ENCODE measurements at places on chromosomes 4 and X.

DNA sequence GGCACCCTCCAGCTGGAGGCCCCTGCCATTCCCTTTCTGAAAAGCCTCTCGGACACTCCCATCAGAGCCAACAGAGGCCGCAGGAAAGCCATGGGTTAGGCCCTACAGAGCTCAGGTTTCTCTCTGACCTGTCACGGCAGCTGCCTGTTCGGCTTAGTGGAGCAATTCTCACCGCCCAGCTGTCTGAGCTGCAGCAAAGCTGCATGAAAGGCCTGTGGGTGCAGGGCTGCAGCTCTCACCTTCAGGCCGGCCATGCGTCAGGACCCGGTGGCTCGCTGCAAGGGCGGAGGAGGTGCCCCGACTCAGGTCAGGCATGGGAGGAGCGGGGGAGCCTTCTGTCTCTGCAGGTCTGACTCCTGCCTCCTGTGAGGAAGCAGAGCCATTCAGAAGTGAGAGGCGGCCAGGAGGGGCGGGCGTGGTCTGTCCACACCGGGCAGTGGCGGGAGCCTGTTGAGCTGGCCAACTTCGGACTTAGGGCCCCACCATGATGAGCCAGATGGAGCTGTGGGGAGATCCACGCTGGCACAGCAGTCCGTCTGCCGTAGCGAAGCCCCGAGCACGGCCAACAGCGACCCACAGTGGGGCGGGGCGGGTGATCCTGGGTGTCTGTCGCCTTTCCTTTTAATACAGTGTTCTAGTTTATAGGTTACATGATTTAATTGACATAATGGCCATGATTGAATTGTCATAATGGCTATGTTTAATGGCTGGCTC lies 23.4 kb downstream of the PDE6B start:
- no peak for DNase-seq

DNA sequence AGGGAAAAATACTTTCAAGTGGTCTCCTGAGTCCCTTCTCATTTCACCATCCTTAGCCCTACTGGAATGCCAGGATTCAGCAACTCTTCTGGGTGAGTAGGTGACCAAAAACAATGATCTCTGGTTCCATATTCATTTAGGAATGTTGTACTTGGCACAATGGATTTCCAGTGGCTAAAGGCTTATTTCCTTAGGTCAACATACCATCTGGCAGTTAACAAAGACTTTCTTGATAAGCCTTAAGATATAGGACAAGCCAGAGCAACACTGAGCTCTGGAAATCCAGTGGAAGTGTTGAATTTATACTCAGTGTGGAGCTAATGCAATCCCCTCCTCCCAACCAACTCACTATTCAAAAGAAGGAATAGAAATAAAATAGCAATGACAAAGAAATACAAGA lies 139.4 kb upstream of the EMCN start:
- DNase-seq = no peak

DNA sequence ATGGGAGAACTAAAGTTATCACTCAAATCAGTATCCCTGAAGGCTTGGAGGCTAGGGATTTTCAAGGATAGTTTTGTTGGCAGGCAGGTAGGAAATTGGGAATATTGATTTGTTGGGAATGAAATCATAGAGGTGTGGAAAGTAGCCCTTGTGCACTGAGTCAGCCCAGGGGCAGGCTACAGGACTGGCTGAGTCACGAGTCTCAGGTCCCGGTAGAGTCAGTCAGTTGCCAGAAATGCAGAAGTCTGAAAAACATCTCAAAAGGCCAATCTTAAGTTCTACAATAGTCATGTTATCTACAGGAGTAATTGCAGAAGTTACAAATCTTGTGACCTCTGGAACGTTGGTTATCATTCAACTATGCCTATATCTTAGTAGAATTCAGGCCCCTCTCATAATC lies 153.1 kb downstream of the GC start:
- no peak for DNase-seq

GRCh38 chrX:48890934-48891401 lies 6.6 kb downstream of the TIMM17B start:
- no peak for DNase-seq

DNA sequence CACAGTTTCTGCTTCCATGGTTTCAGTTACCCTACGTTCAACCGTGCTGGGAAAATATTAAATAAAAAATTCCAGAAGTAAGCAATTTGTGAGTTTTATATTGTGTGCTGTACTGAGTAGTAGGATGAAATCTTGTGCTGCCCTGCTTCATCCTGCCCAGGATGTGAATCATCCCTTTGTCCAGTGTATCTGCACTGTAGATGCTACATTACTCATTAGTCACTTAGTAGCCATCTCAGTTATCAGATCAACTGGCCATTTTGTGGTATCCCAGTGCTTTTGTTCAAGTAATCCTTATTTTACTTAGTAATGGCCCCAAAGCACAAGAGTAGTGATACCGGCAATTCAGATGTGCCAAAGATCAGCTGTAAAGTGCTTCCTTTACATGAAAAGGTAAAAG lies 97.9 kb downstream of the COX18 start:
- DNase-seq = no peak

DNA sequence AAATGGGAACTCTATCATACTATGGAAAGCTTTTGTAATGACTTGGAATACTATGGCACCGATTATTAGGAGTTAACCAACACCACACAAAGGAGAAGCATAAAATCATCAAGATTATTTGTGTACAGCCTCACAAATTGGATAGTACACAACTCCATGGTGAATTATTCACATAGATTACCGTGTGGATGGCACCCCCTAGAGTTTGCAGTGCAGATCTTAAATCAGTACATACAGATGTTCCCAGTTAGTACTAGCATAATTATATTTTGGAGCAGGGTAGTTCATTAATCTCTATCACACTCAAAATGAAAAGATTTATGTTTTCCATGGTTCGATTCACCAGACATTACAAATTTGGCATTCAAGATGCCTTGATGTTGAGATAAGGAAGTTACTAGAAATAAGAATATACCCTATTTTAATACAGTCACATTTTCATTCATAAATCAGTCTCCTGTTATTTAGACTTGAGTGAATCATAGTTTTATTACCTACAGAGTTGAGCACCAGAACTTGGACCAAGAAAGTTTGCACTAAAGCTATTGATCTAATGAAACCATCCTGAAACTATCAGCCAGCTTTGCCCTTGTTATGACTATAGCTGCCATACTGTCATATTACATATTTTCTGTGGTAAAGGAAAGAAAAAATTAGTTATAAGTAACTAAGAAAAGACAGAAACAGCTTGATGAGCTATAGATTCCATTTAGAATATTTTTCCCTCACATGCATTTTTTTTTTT lies 531.8 kb downstream of the GLUD2 start:
- DNase-seq = peak; percentile 4

DNA sequence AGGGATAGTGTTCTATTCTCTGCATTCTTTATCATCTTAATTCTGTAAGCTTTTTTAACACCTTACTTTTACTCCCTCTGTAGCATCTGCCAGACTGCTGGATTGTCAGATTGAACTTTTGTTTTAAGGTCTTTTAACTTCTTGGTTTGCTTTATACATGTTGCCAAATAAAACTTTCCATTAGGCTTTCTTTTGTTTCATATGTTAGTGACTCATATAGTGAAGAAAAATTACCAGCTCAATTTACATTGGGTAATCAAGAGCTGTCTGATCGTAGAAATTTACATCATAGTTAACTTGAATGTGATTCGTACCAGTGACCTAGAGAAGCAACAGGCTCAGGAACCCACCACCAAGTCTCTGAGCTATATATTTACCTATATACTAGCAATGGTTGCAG lies 28.5 kb upstream of the KLHL4 start:
- no peak for DNase-seq

GRCh38 chr4:114282937-114283336 lies 303.5 kb upstream of the ARSJ start:
- DNase-seq = no peak

- no peak for DNase-seq
These were observed 3.6 kb upstream of the CENPE start for GRCh38 chr4:103201724-103202123.

DNA sequence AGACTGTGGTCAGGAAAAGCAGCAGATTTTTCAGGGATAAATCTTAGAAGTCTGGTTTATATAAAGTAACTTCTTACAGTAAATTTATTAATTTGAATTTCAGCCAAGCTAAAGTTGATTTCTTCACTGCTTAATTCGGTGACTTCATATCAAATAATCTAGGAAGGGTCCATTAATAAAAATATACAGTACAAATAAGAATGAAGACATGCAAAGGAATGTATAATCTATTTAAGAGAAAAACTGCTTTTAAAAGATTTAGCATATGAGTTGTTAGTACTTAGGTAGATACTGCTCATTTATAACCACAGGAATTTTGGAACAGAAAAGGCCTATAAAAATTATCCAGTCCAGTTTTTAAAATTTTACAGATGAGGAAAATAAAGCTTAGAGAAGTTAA lies 177.1 kb downstream of the DLG3 start:
- DNase-seq = no peak

GRCh38 chr4:155878611-155879010 lies 12.5 kb upstream of the ASIC5 start:
- no peak for DNase-seq

- no peak for DNase-seq
These were observed 6.8 kb upstream of the CDKL2 start for GRCh38 chr4:75637176-75637575.

- DNase-seq = no peak
These were observed 988.7 kb downstream of the FAM133A start for GRCh38 chrX:94662689-94663088.

DNA sequence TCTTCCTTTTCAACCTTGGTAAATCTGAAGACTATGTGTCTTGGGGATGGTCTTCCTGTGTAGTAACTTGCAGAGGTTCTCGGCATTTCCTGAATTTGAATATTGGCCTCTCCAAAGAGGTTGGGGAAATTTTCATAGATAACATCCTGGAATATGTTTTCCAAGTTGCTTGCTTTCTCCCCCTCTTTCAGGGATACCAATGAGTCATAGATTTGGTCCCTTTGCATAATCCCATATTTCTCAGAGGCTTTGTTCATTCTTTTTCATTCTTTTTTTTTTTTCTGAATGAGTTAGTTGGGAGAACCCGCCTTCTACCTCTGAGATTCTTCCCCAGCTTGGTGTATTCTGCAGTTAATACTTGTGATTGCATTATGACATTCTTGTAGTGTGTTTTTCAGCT lies 549.2 kb upstream of the AMOT start:
- no peak for DNase-seq

GRCh38 chrX:149628280-149628679 lies 3.3 kb downstream of the TMEM185A start:
- no peak for DNase-seq

GRCh38 chrX:12958059-12958458 lies 16.9 kb upstream of the TMSB4X start:
- DNase-seq = no peak

DNA sequence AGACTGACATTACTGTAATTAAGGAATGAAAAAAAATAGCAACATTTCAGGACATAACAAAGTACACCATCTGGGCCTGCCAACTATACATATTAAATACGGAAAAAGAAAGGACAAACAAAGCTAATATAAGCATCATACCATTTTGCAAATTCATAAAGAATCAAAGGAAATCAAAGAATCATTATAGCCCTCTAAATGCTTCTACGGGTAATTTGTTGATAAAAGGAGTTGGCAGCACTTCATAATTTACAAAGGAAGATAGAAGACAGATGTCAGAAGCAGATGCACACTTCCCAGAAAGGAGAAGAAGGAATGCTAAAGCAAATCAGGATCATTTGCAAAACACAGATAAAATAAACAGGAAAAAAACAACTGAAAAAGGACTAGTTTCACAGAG lies 1757.3 kb downstream of the PCDH7 start:
- DNase-seq = no peak

DNA sequence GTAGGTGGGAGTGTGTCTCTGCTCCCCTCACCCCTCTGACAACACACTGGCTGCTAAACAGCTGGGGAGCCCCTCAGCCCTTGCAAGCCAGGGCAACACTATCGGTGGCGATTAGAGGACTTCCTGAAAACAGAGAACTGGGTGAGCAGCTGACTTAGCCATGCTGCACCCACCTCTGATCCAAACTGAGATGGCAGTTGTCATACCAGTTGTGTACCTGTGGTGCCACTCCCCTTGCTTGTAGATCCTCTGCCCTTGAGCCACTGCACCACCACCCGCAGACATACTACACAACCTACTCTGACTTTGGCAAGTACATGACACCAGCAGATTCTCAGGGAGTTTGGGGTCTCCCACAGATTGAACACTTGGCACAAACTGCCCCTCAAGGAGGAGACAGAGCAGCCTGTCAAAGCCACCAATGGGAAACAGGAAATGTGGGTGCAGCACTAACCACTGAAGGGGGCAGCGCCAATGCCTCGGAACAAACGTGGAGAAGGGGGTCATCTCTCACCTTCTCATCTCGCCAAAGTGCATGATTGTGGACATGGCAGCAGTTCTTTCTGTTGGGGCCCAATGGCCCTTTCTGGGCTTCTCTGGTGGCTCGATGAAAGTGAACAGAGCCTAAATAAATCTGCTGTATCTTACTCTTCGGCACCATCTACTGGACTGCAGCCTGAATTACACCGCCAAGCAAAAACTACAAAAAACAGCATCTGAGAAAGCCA lies 119.8 kb downstream of the NEK1 start:
- no peak for DNase-seq

DNA sequence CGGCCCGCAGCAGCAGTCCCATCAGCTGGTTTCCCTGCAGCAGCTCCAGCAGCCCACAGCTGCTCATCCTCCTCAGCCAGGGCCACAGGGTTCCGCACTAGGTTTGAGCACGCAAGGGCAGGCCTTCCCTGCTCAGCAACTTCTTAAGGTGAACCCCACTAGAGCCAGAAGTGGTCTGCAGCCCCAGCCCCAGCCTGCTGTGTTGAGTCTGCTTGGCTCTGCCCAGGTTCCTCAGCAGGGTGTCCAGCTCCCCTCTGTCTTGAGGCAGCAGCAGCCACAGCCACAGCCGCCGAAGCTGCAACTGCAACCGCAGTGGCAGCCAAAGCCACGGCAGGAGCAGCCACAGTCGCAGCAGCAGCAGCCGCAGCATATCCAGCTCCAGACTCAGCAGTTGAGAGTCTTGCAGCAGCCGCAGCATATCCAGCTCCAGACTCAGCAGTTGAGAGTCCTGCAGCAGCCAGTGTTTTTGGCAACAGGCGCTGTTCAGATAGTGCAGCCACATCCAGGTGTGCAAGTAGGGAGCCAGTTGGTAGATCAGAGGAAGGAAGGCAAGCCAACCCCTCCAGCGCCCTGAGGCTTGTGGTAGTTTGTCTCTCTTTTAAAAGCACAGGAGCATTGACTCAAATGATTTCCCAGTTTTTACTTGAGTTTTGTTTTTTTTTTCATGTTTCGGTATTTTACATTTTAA lies 4.6 kb downstream of the SUPT20HL1 start:
- DNase-seq = no peak

GRCh38 chr4:30726090-30726675 lies 6.0 kb downstream of the PCDH7 start:
- no peak for DNase-seq

- no peak for DNase-seq
These were observed 199.1 kb upstream of the CXorf66 start for GRCh38 chrX:140164391-140164790.

All from tibial nerve (tissue), 4 donors.